Activated effector memory CD4-positive, alpha-beta T cell treated with Interleukin-2 at 50 U/mL for 16 hours (primary cell): ENCODE measurements at places on chromosomes 3 and 15.

DNA sequence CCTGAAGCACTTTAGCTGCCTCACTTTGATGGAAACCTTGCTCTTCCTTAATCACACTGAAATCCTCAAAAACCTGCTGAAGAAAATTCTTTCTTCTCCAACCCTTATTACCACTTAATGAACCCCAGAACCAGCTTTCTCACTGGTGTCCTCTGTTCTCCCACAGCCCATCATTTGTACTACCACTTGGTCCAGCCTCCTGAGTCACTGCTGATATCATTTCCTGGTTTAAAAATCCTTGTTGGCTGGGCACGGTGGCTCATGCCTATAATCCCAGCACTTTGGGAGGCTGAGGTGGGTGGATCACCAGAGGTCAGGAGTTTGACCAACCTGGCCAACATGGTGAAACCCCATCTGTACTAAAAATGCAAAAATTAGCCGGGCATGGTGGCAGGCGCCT is 418.6 kb upstream of the KCNMB2 start:
- DNase-seq = no peak

- DNase-seq = peak; percentile 65
These were observed 55.3 kb upstream of the CA12 start for GRCh38 chr15:63436872-63437375.

- DNase-seq = peak; percentile 23
These were observed 14.8 kb upstream of the SH3BP5 start for GRCh38 chr3:15347063-15347736.

GRCh38 chr15:91593067-91593466 is 260.4 kb upstream of the SLCO3A1 start:
- DNase-seq = no peak

- DNase-seq = no peak
These were observed 21.6 kb downstream of the ARHGAP31 start for GRCh38 chr3:119315600-119316312.
